ENCODE measurements at places on chromosomes 16 and 17. TPM values are rescaled to one million over a fixed set of nuclear protein-coding genes. Genes with fewer than 3 reads are reported as not detected.

Gene VAT1L
- total RNA-seq = under 0.01 TPM

Gene SLC46A1
- total RNA-seq = 4.8 TPM

Gene HS3ST3B1
- total RNA-seq = 28.3 TPM

Gene HNF1B
- total RNA-seq = not detected

Gene KRTAP4-4
- total RNA-seq = not detected

Gene CD79B
- not detected for total RNA-seq

Gene PPP1R1B
- total RNA-seq = not detected

Gene SAMD14
- total RNA-seq = 0.59 TPM

Gene PLD2
- total RNA-seq = 18.2 TPM

Gene CALCOCO2
- total RNA-seq = 61.8 TPM

Gene G6PC1
- not detected for total RNA-seq

Gene HSD11B2
- 0.59 TPM for total RNA-seq

Gene ZPBP2
- total RNA-seq = not detected

Gene KRT9
- total RNA-seq = not detected

Gene CCL18
- total RNA-seq = not detected

Gene NGFR
- total RNA-seq = not detected

Gene SHCBP1
- 16.2 TPM for total RNA-seq

Gene LITAFD
- total RNA-seq = not detected

Gene KRT12
- not detected for total RNA-seq

Gene TPSAB1
- not detected for total RNA-seq

Gene SCNN1B
- total RNA-seq = not detected

Gene TLCD2
- total RNA-seq = 1.5 TPM

Gene PRDM7
- not detected for total RNA-seq
